Activated T-cell treated with anti-CD3 and anti-CD28 coated beads, Interleukin-2, amount 50 U/mL, for 4 hours (primary cell): ENCODE measurements at places on chromosomes 11 and 22.

DNA sequence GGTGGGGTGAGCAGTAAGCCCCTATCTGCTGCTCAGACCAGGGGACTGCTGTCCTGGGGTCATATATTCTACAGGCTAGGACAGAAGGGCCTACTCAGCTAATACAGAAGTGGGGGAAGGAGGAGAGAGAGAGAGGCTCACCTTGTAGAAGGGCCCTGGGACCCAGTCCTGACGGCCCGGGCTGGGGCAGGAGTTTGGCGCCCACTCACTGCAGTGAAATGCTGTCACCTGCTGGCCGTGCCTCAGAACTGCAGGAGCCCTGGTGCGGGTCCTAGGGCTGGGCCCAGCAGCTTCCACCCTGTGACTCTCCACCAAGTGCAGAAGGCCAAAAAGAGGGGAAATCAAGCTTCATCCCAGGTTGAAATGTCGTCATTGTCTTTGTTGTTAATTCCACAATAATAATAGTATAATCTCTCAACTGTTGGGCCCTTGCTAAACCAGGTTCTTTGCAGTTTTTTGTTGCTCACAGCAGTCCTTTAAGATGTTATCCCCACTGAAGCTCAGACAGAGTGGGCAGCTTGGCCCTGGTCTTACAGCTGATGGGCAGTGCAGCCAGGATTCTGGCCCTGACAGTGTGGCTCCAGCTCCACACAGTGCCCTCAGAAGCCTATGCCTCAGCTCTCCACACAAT lies 29.6 kb downstream of the TRIM29 start:
- DNase-seq = peak; percentile 36

DNA sequence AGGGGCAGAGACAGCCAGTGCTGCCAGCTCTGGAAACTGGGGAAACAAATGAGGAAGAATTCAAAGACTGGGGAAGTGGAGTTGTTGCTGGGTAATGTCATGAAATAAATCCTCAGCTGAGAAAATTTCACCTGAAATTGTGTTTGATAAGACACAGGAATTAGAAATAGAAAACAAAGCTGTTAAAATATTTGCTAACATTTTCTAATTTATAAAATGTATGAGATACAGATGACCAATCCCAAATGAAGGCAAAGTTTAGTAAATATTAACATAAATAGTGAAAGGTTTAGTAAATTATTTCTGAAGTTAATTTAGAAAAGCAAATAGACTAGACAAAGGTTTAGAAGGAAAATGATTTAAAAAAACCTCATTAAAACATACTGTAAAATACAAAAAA lies at the start of gene OR56A5:
Gene OR56A5, minus strand, starts transcription at position 101 of the 400 bp plus-strand sequence. Its CDS starts 0 bp downstream, at position 101.
- DNase-seq = no peak

DNA sequence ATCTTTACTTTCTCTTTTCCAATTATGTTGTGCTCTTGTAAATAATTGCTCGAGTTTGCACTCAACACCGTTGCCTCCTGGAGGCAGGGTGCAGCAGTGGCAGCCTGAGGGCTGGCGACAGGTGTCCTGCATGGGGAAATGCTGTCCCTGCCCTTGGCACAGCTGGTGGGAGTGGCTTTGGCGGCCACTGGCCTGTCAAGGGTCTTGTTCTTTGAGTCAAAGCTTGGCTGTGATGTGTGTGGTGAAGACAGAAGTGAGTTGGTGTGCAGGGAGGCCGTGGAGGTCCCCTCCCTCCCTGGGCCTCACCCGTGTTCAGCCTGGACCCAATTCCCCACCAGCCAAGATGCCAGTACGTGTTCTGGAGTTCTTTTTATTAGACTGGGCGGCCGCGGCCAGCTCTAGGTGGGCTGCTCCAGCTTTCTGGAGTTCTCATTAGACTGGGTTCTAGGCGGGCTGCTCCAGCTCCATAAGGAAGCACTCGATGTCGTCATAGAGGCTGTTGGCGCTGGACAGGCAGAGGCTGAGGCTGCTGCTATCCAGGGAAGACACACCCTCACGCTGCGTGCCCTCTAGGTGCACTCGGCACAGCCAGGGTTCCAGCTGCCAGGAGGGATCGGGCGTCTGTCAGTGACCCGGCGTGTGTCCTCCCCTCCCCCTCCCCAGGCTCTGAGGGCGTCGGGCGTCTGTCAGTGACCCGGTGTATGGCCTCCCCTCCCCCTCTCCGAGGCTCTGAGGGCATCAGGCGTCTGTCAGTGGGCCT lies 3.4 kb downstream of the IRF7 start:
- DNase-seq = no peak

DNA sequence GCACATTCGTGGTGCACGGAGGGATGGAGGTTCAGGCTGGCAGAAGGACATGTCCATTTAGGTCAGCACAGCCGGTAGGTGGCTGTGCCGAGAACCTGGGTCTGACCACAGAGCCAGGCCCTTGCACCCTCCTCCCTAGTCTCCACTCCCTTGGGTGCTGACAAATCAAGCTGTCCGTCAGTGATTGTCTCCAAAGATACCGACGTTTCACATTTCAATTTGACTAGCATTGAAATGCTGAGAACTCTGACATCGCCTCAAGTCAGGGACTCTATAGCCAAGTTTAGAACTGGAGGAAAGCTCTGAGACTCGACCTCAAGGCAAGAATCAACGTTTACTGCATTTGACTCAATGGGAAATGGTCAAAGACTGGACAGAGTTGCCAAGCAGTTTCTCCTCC lies 1321.1 kb downstream of the TBC1D22A start:
- DNase-seq = no peak

DNA sequence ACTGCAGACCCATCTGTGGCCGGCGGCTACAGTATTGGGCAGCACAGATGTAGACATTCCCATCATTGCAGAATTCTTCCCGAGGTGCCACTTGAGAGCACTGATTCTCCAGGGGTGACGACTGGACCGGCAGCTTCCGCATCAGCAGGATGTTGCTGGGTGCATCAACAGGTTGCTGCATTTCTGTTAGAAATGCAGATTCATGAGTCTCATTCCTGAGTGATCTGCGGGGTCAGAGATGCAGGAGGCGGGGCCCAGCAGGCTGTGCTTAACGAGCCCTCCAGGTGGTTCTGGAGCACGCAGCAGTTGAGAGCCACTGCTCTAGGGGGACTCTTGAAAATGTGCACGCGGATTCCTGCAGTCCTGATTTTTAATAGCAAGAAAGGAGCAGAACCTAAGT lies 321.8 kb downstream of the TBC1D22A start:
- DNase-seq = no peak
